GM19239 (cell line): ENCODE measurements at places on chromosomes 2 and 18.

GRCh38 chr2:10063566-10063965 is 16.6 kb downstream of the CYS1 start:
- no peak for DNase-seq

DNA sequence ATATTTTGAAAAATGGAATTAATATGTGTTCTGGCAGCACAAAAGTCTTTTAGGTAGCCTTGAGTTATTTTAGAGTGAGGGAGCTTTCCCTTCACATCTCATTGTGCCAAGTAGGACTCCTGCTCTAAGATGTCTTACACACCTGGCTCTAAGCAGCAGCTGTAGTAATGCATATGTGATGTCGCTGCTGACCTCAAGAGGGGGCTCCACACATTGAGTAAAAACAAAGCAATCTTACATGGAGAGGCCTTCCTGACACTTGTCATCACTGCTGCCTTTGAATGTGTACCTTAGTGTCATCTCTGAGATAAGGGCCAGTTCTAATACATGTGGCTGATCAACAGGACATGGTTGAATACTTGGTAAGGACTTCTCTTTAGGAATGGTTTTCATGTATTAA is 75.8 kb downstream of the ACTR3 start:
- DNase-seq, result no peak

GRCh38 chr2:29444150-29444549 is 328.9 kb downstream of the CLIP4 start:
- no peak for DNase-seq

GRCh38 chr2:100820523-100821254 is 750 bp downstream of the NPAS2 start:
- no peak for DNase-seq

- no peak for DNase-seq
Observed at GRCh38 chr2:24908461-24908901, 11.6 kb downstream of the ADCY3 start.

DNA sequence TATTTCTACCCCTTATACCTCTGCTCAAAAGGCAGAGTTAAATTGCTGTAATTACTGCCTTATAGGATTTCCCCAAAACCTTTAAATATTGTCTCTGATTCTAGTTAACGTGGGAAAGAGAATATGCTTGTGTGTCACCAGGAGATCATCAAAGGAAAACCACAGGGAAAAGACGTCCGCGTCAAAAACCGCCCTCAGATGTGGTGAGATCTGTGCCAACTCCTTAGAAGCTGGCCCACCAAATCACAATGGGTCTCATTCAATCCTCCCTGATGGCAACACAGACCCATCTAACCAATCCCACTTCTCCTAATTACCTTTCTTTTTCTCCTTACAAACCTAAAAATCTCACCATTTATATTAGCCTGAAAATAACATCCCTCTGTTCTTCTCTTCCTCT is 25.4 kb downstream of the VPS54 start:
- DNase-seq, result no peak

GRCh38 chr2:233821196-233821595 is 33.1 kb downstream of the HJURP start:
- DNase-seq, result no peak

DNA sequence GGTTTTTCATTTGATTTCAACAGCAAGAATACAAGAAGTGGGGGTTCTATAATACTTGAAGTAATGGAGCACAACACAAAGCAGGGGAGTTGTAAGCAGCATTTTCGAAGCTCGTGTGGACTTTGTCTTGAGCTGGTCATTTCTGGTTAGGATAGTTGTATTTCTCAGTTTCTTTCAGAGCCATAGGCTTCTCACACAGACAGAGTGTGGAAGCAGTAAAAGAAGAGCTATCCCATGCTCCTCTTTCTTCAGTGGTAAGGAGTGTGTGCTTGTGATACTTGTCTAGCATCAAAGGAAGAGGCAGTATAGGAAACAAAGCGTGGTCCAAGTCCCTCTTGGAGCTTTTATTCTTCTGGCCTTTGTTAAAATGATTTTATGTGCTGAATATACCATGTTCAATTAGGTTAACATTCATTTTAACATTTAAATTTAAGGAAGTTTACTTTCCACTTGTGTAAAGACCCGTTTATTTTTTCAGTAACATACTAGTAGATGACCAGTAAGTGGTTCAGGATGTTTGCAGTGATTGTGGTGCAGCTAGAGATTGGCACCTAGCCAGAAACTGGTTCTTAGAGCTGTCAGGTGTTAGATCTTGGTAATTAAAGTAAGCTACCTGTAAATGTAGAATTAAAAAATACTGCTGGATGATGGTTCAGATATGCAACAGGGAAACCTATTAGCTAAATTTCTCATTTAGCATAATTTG is 14.6 kb downstream of the CCNYL1 start:
- no peak for DNase-seq

GRCh38 chr18:59932401-59932800 is 32.6 kb downstream of the PMAIP1 start:
- DNase-seq, result no peak

GRCh38 chr2:54636415-54637139 is 86.9 kb upstream of the EML6 start:
- DNase-seq, result no peak

DNA sequence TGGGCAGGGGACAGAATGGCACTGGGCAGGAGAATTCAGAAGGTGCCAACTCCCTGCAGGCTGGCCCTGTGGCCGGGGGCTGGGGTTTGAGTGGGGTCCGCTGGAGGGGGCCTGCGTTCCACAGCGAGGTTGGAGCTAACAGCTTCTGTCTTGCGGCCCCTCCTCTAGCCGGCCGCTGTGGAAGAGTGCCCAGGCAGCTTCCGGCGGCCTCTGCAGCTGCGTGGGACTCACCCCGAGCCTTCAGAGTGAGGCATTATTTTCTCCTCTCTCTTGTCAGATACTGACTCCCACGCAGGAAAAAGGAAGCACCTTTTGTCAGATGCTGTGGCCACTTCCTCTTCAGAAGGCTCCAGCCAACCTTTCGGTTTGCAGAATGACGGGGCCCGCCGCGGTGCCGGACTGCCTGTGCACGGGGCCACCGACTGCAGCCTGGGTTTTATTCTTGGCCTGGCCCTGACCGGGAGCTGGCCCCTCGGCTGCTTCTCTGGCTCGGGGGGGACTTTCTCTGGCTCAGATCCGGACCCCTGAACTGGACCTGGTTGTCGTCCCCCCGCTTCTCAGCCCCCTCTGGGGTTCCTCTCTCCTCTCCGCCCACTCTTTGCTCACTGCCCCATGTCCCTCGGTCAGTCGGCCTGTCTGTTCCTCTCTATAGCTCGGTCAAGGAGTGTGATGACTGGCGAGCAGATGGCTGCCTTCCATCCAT is 40.1 kb downstream of the ARHGAP25 start:
- peak; percentile 42 for DNase-seq

- DNase-seq, result no peak
Observed at GRCh38 chr2:22491442-22491841, 893.5 kb upstream of the KLHL29 start.

DNA sequence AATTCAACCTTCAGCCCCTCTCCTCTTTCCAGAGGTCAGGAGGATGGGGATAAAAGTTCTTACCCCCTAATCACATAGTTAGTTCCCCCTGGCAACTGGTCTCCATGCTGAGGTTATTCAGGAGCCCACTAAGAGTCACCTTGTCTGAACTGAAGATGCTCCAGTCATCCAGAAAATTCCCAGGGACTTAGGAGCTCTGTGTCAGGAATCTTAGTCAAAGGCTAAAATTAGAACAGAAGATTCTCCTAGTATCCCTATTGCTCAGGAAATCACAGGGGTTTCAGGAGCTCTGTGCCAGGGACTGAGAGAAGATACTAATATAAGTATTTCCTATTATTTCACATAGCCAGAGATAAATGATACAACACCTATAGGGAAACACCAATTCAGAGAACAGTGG is 37.3 kb upstream of the LONRF2 start:
- no peak for DNase-seq

GRCh38 chr18:24262087-24262486 is 123.2 kb downstream of the CABYR start:
- no peak for DNase-seq

DNA sequence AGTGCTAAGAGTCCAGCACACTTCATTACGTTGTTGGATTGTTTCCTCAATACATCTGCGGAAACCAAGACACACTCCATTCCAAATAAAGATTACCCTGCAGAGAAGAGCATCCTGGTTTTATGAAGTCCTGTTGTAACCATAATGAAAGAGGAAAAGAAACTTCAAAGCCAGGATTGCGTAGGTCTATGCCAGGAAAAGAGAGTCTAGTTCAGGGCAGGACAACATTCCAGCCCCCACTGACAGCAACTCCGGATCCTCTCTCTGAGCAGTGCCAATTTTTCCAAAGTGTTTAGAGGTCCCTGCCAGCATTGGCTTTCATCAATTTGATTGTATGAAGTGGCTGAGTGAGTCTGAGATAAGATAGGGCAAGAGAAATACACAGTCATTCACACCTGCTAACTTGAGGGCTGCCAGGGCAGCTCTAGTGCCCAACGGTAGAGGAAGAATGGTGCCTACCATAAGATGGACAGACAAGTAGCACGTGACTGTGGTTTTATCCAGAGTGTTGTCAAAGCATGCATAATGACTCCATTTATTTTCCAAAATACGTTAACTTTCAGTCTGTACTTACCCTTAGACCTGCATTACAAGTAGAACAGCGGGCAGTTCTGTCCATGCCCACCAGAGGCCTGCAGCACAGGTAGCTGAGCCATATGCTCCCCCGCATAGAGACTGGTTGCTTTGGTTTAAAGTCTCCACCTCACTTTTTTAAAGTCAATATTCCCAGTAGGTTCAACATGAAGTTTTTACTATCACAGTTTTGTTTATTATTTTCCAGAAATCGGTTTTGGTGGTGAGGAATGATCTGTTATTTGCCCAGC is 23.7 kb downstream of the PIEZO2 start:
- DNase-seq, result no peak

- DNase-seq, result no peak
Observed at GRCh38 chr2:189927823-189928222, 134.7 kb downstream of the MSTN start.

DNA sequence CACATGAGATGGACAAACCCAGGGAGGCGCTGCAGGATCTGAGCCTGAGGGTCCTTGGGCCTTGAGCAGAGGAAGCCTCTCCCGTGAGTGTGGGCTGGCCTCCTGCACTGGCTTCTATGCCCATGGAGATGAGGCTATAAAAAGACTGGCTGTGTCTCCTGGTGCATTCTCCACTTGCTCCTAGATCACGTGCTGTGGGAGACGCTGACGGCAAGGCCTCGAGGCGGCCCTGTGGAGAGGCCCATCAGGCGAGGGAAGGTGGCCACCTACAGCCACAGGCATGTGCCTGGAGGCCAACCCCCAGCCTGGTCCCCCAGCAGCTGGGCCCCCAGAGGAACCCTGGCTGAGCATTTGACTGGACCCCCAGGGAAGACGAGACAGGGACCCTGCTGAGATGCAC is 198.9 kb downstream of the TWIST2 start:
- DNase-seq, result no peak

DNA sequence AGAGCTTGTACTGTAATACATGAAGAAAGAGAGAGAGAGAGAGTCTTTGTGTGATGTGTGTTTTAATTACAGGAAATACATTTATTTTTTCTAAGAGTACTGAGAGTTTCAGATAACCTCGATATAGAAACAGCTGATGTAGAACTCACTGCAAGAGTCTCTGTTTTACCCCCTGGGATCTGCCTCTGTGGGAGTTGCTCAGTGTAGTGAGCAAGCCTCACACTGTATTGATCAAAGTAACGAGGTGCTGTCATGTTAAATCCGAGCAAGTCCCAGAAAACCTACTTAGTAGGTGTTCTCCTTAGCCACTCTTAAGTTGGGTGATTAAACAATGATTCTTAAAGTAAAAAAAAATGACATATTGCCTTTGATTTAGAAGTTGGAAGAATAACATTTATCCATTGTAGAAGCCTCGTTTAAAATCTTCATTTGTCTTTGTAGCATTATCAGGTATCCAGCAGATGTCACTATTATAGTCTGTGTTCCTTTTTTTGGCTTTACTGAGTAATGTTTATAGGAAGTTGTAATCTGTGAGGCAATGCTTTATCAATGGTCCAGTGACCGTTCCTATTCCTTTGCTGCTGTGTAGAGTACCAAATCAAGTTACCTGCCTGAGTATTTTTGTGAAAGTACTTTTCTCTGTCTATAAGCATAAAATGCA is 219.0 kb downstream of the MYO3B start:
- no peak for DNase-seq

GRCh38 chr2:126862730-126863129 is 36.0 kb upstream of the TEX51 start:
- no peak for DNase-seq

GRCh38 chr2:159003555-159003954 is 35.1 kb downstream of the TANC1 start:
- DNase-seq, result no peak

- no peak for DNase-seq
Observed at GRCh38 chr2:235951493-235951892, 216.7 kb downstream of the GBX2 start.

DNA sequence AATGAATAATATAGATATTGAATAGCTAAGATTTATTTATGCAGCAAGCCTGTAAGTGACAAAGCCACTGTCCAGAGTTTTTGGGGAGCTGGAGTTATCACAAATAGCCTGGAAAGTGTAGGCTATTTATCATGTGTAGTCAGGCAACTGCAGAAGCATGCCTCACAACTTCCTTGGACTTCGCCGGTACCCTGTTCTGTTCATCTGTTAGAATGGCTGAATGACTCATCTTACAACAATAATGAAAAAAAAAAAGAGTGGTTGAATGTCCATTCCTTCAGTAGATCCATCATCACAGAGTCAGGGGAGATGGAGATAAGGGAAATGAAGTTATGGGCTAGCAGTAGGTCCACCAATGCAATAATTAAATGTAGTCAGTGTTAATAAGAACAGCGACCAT is 24.0 kb upstream of the ATP5MC3 start:
- DNase-seq, result no peak

GRCh38 chr2:118763797-118764196 is 83.7 kb downstream of the EN1 start:
- DNase-seq, result no peak

GRCh38 chr2:157803476-157803875 is 72.7 kb downstream of the ACVR1 start:
- no peak for DNase-seq

DNA sequence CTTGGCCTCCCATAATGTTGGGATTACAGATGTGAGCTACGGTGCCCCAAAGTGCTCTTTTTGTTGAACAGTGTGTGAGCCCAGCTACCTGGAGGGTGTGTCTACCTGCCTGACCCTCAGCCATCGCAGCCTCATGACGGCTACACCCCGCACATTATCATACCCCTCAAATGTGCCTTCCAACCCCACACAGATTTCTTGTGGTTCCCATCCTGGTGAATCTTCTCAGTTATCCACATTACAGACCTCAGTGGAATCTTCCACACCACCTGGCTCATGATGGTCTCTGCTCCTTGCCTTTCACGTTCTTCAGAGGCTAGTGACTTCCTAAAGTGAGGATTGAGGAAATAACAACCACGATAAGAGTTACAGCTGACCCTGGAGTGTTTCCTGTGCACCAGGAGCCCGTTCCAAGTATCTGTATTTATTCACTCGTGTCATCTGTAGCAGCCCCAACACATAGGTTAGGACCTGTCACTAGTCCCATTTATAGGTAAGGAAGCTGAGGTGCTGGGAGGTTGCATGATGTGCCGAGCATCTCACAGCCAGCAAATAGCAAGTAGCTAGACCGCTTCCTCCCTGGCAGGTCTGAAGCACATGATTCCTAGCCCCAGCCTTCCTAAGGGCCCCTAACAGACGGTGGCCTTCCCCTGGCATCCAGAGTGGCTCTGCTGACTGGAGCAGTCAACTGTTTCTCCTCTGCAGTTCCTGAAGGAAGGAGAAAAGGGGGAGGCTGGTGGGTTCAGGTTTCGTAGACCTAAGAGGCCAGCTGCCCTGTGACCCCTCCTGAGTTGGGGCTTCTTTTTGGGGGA is 47.3 kb downstream of the TCF7L1 start:
- DNase-seq, result no peak
